ENCODE measurements at places on chromosomes 16 and 17.

- DNase-seq, result no peak
Measured at GRCh38 chr17:16945663-16946218, 26.2 kb downstream of the TNFRSF13B start.

DNA sequence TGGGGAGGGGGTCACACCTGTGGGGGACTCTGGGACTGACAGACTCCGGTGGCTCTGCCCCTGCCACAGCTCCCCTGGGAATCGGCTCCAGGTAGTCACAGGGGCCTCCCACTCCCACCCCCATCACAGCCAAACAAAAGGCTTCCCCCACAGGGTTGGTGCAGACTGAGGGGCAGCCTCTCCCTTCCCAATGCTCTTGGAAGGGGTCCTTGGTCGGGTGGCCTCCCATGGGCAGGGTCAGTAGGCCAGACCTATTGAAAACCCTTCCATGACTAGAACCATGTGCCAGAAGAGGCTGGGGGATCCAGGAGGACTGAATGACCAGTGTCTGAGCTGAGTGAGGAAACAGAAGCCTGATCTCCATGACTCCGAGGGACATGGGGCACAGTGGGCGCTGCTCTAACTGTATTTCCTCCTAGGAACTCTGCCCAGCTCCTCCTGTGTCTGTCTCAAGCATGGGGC, 28.6 kb downstream of the TK2 start:
- no peak for DNase-seq

DNA sequence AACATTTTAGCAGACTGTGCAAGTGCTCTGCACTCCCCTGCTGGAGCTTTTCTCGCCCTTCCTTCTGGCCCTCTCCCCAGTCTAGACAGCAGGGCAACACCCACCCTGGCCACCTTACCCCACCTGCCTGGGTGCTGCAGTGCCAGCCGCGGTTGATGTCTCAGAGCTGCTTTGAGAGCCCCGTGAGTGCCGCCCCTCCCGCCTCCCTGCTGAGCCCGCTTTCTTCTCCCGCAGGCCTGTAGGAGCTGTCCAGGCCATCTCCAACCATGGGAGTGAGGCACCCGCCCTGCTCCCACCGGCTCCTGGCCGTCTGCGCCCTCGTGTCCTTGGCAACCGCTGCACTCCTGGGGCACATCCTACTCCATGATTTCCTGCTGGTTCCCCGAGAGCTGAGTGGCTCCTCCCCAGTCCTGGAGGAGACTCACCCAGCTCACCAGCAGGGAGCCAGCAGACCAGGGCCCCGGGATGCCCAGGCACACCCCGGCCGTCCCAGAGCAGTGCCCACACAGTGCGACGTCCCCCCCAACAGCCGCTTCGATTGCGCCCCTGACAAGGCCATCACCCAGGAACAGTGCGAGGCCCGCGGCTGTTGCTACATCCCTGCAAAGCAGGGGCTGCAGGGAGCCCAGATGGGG, 3.1 kb downstream of the GAA start:
- no peak for DNase-seq

DNA sequence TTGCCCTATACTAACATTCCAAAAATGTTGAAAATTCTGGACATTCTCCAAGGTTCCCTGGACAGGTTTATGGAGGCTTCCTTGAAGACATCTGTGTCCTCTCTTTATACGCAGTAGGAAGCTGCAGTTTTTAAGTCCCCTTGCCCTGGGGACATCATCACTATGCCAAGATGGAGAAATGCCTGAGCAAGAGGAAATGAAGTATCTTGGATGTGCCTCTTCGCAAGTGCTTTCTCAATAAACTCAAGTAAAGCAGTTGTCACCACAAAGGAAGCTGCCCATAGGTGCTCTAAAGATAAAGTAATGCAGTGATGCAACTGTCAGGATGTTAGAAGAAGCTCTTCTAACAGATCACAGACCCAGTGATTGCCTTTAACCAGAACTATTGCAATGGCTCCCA, 71.0 kb downstream of the CDYL2 start:
- DNase-seq, result no peak

DNA sequence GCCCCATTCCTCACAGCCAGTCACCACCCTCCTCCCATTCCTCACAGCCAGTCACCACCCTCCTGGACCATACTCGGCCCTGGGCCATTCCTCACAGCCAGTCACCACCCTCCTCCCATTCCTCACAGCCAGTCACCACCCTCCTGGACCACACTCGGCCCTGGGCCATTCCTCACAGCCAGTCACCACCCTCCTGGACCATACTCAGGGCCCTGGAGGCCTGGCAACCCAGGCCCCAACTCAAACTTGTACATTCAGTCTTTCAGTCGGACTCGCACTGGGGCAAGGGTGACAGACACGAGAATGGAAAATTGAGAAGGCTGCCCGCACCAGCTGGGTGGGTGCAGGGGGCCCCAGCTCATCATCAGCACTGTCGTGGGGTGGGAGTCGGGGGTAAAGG, 30.4 kb upstream of the FOXK2 start:
- peak; percentile 36 for DNase-seq

DNA sequence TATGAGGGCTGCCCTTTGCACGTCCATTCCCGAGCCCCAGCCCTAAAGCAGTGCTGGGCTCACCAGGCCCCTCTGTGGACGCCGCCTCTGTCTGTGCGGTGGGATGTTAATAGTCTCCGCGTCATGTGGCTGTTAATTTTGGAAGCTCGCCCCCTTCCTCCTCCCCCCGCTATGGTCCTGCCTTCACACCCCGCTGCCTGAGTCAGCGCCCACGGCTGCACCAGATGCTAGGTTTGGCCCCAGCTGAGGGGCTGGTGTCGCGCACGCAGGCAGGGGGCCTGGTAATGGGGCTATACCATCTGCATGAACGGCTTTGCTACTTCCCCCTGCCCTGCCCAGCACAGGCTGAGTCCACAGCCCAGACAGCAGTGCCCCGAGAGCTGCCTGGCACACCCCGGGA, 4.1 kb upstream of the SSTR5 start:
- DNase-seq, result no peak

DNA sequence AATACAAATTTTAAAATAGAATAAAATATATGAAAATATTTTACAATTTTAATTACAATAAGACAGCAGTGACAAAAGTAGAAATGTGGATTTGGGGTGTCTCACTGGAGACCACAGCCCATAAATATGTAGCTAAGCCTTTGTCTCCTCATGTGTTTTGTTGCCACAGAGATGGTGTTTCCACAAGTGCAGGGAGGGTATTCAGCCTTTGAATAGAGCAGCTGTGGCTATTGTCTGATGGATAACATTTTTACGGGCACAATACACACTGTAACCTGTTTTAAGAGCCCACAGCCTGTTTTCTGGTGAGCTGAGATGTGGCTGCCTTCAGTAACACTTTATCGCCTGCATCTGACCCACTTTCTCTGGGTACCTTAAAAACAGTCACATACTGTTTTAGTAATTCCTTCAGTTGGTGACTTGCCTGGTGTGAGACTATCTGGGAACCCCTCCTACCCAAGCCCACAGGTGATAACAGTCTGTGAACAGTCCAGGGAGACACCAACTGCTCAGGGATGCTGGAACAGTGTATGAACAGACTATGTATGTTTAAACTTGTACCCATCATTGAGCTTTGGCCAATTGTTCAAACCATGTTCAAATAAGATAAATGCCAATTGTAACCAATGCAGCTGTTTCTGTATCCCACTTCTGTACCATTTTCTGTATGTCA, 7.8 kb upstream of the AHSP start:
- no peak for DNase-seq

GRCh38 chr16:3129137-3130131, 5.4 kb upstream of the ZNF213 start:
- peak; percentile 94 for DNase-seq

GRCh38 chr17:59149841-59150511, 5.0 kb downstream of the SKA2 start:
- no peak for DNase-seq

Measured in adipocyte (in vitro differentiated cells).